ENCODE measurements at places on chromosomes 1 and 21. TPM values are rescaled to one million over a fixed set of nuclear protein-coding genes. Genes with fewer than 3 reads are reported as not detected.
A peak's percentile ranks its signal among the peaks of the same experiment; 100 is the strongest.

- no peak for DNase-seq
- no peak overlapping the region for H3K4me3 ChIP-seq
- H3K36me3 ChIP-seq = no peaks in the 10 kb centered on the region
- H3K27me3 ChIP-seq = peaks cover 5% of the 10 kb centered on the region
- H3K27ac ChIP-seq = no peak overlapping the region
- H3K4me1 ChIP-seq = no peaks in the 10 kb centered on the region
Observed at GRCh38 chr1:34625521-34626015, 129.3 kb upstream of the GJB5 start.

DNA sequence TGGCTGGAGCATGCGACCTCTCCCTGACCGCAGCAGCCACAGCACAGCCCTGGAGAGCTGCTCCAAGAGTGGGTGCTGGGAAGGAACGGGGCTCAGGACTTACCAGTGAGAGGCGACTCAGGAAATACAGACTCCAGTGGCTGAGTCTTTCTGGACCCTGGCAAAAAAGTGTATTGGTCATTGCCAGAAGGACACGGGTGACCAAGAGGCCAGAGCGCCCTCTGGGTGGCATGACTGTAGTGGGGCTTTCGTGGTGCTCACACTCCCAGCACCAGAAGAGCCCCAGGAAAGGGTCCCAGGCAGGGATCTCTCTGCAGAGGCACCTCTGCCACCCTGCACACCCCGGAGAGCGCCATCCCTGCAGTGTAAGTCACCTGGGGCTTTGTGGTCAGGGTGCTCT is 8.9 kb upstream of the PRDM16 start:
- no peaks in the 10 kb centered on the region for H3K4me1 ChIP-seq
- peak; percentile 50 for DNase-seq
- H3K36me3 ChIP-seq = no peaks in the 10 kb centered on the region
- H3K4me3 ChIP-seq = no peak overlapping the region

GRCh38 chr1:84889437-84889836 is 3.6 kb downstream of the LPAR3 start:
- peaks cover 4% of the 10 kb centered on the region for H3K4me1 ChIP-seq
- no peak for DNase-seq
- H3K4me3 ChIP-seq = no peak overlapping the region
- no peak overlapping the region for H3K27ac ChIP-seq

- no peak overlapping the region for H3K27ac ChIP-seq
- H3K4me1 ChIP-seq = peaks cover 11% of the 10 kb centered on the region
- no peak overlapping the region for H3K4me3 ChIP-seq
Observed at GRCh38 chr1:15371610-15372545, 37.8 kb upstream of the EFHD2 start.

GRCh38 chr1:235093696-235094592 is 34.7 kb downstream of the TOMM20 start:
- no peak overlapping the region for H3K27ac ChIP-seq
- no peaks in the 10 kb centered on the region for H3K36me3 ChIP-seq
- H3K27me3 ChIP-seq = no peaks in the 10 kb centered on the region
- H3K4me3 ChIP-seq = no peak overlapping the region
- H3K4me1 ChIP-seq = peaks cover 6% of the 10 kb centered on the region

DNA sequence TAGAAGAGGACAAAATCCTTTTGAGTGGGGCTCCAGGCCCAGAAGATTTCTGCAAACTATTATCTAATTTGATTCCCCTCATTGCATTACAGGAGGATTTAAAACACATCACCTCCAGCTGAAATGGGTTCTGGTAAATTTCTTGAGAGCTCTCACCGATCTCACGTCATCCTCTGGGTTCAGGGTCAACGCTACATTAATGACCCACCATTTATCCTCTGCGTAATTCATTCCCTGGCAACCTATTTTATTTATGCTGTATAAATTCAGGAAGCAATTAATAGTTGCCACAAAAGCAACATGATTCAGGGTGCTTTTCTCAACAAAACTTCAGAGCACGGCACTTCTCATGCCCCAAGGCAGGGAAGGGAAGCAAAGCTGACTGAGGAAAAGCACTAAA is 38.9 kb downstream of the LMX1A start:
- H3K36me3 ChIP-seq = no peaks in the 10 kb centered on the region
- DNase-seq = no peak
- H3K4me3 ChIP-seq = no peak overlapping the region
- H3K27ac ChIP-seq = no peak overlapping the region

- no peaks in the 10 kb centered on the region for H3K27me3 ChIP-seq
- no peak overlapping the region for H3K27ac ChIP-seq
- no peak for DNase-seq
- no peak overlapping the region for H3K4me3 ChIP-seq
Observed at GRCh38 chr1:31145648-31146047, 80.1 kb upstream of the PUM1 start.

- no peaks in the 10 kb centered on the region for H3K36me3 ChIP-seq
- DNase-seq = no peak
- H3K27ac ChIP-seq = no peak overlapping the region
- no peaks in the 10 kb centered on the region for H3K27me3 ChIP-seq
- H3K4me3 ChIP-seq = no peak overlapping the region
Observed at GRCh38 chr1:31248276-31248675, 8.6 kb upstream of the NKAIN1 start.

GRCh38 chr1:224846119-224846907 is 83.2 kb upstream of the DNAH14 start:
- no peaks in the 10 kb centered on the region for H3K27me3 ChIP-seq
- DNase-seq = no peak
- H3K4me3 ChIP-seq = no peak overlapping the region
- no peaks in the 10 kb centered on the region for H3K4me1 ChIP-seq

DNA sequence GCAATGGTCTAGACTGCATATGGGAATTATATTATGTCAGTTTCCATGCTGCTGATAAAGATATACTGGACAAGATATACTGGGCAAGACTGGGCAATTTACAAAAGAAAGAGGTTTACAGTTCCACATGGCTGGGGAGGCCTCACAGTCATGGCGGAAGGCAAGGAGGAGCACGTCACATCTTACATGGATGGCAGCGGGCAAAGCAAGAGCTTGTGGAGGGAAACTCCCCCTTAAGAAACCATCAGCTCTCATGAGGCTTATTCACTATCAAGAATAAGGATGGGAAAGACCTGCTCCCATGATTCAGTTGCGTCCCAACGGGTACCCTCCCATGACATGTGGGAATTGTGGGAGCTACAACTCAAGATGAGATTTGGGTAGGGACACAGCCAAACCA is 21.2 kb downstream of the CCT8 start:
- H3K27me3 ChIP-seq = no peaks in the 10 kb centered on the region
- peaks cover 96% of the 10 kb centered on the region for H3K36me3 ChIP-seq
- H3K4me1 ChIP-seq = no peaks in the 10 kb centered on the region
- no peak overlapping the region for H3K4me3 ChIP-seq
- no peak for DNase-seq

- no peak overlapping the region for H3K4me3 ChIP-seq
- H3K36me3 ChIP-seq = no peaks in the 10 kb centered on the region
- no peak overlapping the region for H3K27ac ChIP-seq
- DNase-seq = no peak
- H3K4me1 ChIP-seq = peaks cover 3% of the 10 kb centered on the region
- no peaks in the 10 kb centered on the region for H3K27me3 ChIP-seq
Observed at GRCh38 chr1:162091681-162092524, 22.4 kb downstream of the NOS1AP start.

DNA sequence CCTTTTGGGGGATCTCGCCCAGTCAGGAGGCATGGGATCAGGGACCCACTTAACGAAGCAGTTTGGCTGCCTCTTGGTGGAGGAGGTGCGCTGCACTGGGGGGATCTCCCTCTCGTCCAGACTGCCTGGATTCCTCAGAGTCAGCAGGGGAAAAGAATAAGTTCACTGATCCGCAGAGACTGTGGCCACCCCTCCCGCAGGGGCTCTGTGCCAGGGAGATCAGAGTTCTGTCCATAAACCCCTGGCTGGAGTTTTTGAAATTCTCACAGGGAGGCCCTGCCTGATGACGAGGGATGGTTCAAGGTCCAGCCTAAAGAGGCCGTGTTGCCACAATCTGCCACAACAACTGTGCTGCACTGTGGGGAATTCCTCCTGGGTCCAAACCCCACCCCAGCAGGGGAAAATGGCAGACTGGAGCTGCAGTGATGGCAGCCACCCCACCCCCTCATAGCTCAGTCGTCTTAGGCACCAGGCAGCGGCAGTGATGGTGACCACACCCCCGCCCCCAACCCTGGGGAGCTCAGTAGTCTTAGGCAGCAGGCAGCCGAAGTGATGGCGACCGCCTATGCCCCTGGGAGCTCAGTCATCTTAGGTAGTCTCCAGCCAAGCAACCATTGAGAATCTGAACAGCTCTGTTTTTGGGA is 273.8 kb upstream of the USP25 start:
- H3K4me1 ChIP-seq = no peaks in the 10 kb centered on the region
- no peaks in the 10 kb centered on the region for H3K27me3 ChIP-seq
- H3K36me3 ChIP-seq = no peaks in the 10 kb centered on the region

DNA sequence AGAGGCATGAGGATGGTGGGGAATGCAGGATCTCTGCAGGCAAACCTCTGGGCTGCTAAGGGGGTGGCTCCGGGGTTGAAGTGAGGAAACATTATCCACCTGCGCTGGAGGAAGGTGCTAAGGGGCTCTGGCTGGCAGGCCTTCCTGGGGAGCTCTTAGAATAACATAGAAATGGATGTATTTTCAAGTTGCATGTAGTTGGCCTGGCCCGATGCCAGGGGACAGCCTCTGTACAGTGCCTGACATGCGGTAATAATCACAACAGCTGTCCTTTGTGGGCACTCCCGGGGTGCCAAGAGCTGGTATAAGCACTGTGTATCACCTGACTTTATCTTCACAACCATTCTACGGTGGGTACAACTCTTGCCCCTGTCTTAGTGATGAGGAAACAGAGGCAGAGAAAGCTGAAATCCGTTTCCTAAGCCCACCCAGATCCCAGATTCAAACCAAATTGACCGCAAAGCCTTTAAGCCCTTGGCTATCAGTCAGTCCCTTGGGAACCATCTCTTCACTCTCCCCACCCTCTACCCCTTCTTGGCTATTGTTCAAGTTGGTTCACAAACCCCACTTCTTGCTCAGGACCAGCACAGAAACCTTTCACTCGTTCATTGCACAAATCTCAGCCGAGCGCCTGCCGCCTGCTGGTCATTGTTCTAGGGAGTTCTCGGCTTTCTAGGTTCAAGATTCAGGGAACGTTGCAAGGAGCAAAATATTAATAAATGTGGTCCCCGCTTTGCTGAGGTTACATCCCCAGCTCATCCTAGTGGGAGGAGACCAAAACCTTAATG is 30.9 kb downstream of the PADI4 start:
- no peaks in the 10 kb centered on the region for H3K27me3 ChIP-seq
- no peaks in the 10 kb centered on the region for H3K4me1 ChIP-seq
- H3K4me3 ChIP-seq = no peak overlapping the region

DNA sequence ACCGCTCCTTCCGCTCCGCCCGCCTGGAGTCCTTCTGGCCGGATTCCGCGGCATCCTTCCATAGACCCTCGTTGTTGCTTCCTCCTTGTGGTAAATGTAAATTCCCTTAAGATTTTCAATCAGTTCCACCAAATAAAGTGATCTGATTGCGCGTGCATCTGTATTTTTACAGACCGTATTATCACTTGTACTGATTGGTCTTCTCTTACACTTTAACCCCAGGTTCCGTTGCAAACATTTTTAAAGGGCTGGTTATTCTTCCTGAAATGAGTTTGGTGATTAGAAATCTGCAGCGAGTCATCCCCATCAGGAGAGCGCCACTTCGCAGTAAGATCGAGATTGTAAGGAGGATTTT is 483 bp downstream of the YBEY start:
- H3K27ac ChIP-seq = peak overlapping the region; percentile 95
- H3K4me3 ChIP-seq = peak overlapping the region; percentile 80
- H3K36me3 ChIP-seq = peaks cover 30% of the 10 kb centered on the region
- no peaks in the 10 kb centered on the region for H3K27me3 ChIP-seq
- peaks cover 46% of the 10 kb centered on the region for H3K4me1 ChIP-seq

- H3K27ac ChIP-seq = no peak overlapping the region
- no peaks in the 10 kb centered on the region for H3K27me3 ChIP-seq
- DNase-seq = no peak
- no peak overlapping the region for H3K4me3 ChIP-seq
- no peaks in the 10 kb centered on the region for H3K4me1 ChIP-seq
- no peaks in the 10 kb centered on the region for H3K36me3 ChIP-seq
Observed at GRCh38 chr1:81232420-81232819, 568.3 kb upstream of the ADGRL2 start.

DNA sequence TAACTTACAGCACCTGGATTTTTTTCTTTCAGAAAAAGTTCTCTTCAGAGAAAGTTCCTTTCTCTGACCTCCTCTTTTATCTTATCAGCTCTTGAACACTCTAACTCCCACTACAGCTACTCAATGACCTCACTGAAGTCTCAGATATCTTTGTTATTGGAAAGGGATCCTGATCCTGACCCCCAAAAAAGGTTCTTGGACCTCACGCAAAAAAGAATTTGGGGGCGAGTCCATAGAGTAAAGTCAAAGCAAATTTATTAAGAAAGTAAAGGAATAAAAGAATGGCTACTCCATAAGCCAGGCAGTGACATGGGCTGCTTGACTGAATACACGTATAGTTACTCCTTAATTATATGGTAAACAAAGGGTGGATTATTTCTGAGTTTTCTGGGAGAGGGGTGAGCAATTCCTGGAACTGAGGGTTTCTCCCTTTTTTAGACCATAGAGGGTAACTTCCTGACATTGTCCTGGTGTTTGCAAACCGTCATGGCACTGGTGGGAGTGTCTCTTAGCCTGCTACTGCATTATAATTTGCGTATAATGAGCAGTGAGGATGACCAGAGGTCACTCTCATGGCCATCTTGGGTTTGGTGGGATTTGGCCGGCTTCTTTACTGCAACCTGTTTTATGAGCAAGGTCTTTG is 44.2 kb downstream of the WDR64 start:
- no peaks in the 10 kb centered on the region for H3K36me3 ChIP-seq
- H3K4me3 ChIP-seq = no peak overlapping the region
- no peaks in the 10 kb centered on the region for H3K27me3 ChIP-seq
- DNase-seq = no peak

RNU1-4 gene
- 6,622 TPM for total RNA-seq

PLD5 gene
- 0.87 TPM for total RNA-seq

PLA2G2D gene
- not detected for total RNA-seq

DUSP23 gene
- total RNA-seq = 71.1 TPM

ZNF683 gene
- total RNA-seq = 1.1 TPM

PAQR6 gene
- 1.9 TPM for total RNA-seq

PCP4L1 gene
- 8.2 TPM for total RNA-seq

LRRC38 gene
- total RNA-seq = 0.17 TPM

HP1BP3 gene
- 249 TPM for total RNA-seq

PRELP gene
- total RNA-seq = 91.8 TPM

LCE3E gene
- total RNA-seq = not detected

CLIC6 gene
- total RNA-seq = 12.3 TPM
